ENCODE measurements at places on chromosomes 13 and 19.

GRCh38 chr13:113635048-113635420, 23.0 kb downstream of the ATP4B start:
- DNase-seq: peak; percentile 3

DNA sequence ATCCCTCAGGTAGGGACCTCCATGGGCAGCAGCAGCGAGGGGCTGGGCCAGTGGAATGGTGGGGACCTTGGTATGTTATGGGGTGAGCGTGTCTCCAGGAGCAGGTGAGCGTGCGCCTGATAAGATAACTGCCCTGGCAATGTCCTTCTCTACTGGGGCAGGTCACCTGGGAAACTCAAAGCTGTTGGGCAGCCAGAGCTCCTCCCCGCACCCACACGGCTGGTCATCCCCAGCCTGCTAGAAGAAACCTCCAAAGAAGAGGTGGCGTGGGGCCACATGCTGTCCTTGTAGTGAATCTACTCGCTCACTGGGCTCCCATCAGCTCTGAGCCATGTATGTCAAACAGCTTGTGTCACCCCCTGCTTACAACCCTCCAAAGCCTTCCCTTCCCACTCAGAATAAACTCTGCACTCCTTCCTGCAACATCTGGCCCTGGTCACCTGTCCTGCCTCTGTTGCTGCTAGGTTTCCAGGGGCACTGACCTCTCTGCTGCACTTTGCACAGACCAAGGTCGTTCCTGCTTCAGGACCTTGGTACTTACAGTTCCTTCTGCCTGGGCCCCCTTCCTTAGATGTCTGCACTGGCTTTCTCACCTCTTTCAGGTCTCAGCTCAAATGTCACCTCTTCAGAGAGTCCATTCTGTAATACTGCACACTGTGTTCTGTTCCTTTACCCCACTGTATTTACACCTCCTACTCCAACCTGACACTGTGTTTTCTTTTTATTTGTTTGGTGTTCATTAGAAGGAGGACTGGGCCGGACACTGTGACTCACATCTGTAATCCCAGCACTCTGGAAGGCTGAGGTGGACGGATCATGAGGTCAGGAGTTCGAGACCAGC, 1.8 kb upstream of the ATP4A start:
- no peak for DNase-seq

DNA sequence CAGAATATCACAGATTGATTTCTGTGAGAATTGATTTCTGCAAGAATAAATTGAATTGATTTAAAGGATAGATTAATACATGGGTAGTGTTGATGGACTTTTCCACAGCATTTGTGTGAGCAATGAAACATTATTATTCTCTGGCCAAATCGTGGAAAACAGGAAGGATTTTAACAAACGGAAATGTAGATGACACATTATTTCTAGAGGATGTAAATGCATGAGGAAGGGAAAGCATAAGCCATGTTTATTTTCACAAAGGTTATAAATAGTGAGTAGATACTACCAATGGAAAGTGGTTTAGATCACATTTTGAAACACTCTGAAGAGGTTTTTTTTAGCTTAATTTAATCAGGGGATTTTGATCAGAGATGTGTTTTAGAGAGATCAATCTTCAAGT, 1534.6 kb upstream of the MIR17HG start:
- no peak for DNase-seq

- no peak for DNase-seq
Measured at GRCh38 chr13:50366488-50367174, 351.4 kb downstream of the KCNRG start.

- no peak for DNase-seq
Measured at GRCh38 chr13:33932769-33933406, 114.9 kb downstream of the RFC3 start.

DNA sequence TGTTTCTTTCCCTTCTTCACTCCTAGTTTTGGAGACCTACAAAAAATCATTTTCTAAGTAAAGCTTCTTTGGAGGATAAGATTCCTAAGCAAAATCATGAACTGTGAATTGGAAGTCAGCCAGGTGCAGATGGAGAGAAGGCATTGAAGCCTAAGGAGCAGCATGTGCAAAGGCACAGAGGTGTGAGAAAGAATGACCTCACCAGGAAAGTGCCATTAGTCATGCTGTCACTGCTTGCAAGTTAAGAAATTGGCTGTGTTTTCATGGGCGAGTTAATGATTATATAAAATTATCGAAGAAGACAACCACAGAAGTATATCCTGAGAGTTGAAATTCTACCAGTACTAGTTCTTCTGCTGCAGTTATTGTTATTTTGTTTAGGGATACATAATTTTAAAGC, 80.3 kb upstream of the KLHL1 start:
- no peak for DNase-seq

DNA sequence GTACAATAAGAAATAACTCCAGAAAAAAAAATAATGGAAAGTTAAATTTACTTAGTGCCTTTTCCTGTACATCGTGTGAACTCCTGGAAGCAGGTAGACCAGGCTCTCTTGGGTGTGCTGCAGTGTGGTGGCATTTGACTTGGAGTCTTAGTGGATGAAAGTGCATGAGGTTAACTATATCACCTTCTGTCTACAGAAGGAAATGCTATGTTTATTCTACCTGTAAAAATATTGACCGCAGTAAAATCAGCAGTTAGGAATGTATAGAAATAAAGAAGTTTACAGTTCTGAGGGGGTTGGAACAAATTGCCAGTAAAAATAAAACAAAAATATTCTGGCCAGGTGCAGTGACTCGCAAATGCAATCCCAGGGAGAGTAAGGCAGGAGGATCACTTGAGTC, 722.1 kb downstream of the LIG4 start:
- DNase-seq: no peak

- no peak for DNase-seq
Measured at GRCh38 chr13:48251611-48252081, 18.6 kb downstream of the ITM2B start.

DNA sequence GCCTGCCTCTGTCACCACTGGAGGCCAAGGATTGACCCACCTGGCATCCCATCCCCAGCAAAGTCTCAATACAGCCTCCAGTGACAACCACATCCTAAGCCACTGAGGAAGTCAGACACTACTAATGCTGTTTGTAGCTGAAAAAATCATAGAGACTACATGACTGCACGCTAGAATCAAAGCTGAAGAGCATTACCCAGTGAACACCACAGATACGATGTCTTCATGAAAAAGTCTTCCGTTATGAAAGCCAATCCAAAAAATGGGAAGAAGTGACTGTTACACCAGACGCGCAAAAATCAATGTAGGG, 11.1 kb upstream of the NUP62 start:
- no peak for DNase-seq

- no peak for DNase-seq
Measured at GRCh38 chr19:19334063-19334988, 13.7 kb downstream of the MAU2 start.

DNA sequence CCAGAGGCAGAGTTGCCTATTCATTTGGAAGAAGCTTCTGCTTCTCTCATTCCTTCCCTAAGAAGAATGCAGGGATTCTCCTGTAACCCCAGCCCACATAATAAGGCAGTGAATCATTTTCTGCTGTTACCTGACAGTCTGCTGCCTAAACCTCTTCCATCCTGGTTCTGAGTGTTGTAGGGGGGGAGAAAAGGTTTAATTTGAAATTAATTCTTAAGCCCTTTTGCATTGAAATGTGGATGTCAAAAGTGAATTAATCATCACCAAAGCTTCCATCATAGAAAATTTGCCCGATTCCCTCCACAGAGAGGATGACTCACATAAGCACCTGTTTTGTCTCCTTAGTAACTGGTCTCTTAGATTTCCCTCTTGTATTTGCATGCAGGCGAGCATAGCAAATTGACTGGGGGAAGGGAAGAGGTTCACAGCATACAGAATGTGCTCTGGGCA, 146.7 kb upstream of the FNDC3A start:
- DNase-seq: no peak

DNA sequence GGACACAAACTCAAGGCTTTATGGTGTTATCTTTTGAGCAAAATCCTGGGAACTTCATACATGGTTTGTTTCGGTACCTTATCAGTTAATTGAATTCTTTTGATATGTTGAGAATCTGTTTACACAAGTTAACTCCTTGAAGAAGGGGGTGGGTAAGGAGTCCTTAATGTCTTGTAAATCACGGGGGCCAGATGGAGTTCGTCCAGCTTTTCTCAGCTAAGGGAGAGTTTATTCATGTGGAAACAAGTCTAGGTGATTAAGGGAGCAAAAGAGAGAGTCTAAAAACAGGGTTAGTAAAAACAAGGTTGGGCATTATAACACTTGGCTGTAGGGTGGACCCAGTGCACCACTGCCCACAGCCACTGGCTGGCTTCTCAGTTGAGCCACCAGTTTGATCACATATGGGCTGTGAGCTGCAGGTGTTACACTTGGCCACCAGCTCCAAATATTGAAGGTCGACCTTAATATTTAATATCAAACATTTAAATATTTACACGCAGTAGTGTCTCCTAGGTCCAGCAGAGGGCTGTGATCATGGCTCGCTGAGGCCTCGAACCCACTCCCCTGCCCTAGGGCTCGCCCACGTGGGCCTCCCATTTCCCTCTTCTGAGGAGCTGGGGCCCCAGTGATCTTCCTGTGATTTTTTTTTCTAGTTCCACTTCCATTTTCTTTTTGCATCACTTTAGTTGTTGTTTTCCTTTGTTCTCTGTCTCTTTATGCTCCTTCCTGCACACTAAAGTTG, 21.0 kb upstream of the ZNF43 start:
- DNase-seq: no peak

- no peak for DNase-seq
Measured at GRCh38 chr13:114057166-114058050, 75.0 kb downstream of the RASA3 start.

GRCh38 chr13:110758195-110758805, 44.8 kb downstream of the ING1 start:
- DNase-seq: no peak

GRCh38 chr13:48874165-48874564, 101.5 kb upstream of the FNDC3A start:
- no peak for DNase-seq

DNA sequence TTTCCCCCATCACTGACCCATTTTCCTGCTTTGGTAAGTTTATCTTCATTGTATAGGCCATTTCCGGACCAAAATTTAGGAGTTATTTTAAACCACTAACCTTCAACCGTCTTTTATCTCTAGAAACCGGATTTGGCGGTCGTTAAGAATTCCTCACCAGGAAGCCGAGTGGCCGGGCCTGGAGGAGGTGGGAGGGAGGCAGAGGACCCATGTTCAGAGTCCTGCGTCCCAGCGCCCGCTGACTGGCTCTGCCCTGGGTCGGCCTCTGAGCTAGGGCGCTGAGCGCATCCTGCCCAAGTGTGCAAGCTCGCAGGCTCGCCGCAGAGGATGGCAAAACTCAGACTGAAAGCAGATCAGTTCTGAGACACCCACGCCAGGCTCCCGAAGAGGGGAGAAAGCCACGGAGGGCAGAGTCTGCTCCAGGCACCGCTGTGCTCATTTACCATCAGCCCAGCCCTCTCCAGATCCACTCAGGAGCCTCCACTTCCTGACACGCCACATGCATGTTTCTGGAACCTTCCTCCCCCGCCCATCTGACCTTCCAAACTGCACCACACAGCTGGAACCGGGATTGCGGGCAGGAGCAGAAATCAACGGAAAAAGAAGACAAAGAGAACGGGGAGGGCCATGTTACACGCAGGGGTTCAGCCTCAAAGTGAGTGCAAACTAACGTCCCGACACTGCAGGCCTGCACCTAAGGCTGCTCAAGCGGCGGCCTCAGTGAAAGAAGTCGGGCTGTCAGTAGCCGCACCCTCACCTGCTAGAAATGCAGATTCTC, 8.3 kb downstream of the COL4A1 start:
- DNase-seq: no peak

DNA sequence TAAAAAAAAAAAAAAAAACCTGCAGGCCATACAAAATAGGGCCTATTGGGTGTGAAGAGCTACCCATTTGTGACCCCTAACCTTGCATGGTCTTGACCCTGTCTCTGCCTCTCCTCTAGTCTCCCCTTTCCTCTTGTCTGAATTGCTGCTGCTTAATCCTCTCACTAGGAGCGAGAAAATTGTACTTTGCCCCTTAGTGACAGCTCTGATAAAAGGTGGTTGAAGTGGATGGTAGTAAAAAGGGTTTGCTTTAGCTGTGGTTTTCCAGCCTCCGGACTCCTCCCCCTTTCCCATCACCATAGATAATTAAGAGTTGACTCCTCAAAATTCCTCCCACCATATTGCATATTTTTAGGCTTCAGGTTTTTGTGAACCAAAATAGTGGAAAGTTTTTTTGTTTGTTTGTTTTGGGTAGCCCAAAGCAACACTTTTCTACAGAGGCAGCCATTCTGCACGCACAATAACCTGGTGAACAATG, 23.5 kb downstream of the ACTN4 start:
- DNase-seq: no peak

GRCh38 chr19:14407605-14408484, 11.3 kb downstream of the DDX39A start:
- DNase-seq: no peak

DNA sequence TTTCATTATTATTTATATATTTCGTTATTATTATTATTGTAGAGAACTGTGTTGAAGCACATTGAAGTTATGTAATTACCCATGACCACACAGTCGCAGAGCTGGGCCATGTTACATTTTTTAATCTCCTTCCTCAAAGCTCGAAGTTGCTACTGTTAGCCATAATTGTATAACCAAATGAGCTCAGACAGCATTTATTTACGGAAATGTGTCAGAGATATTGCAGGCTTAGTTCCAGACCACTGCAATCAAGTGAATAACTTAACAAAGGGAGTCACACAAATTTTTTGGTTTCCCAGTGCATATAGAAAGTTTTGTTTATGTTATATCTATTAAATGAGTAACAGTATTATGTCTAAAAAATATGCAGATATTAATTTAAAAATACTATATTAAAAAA, 147.1 kb upstream of the SLITRK1 start:
- no peak for DNase-seq

DNA sequence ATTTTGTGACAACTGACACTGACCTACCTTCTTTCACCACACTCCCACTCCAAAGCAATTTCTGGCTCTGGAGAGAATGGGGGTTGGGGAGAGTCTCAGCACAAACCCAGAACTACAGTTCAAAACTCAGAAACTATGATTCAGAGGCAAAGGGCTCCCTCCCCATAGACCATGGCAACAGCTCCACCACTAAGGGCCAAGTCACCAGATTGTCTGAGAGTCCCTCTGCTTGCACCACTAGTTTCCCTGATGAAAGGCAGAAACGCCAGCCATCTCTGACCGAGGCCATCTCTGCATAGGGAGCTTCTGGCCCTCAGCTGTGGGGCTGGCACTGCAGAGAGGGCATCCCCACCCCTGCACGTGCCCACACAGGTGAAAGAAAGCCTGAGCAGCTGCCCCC, 112.4 kb upstream of the VSTM2B start:
- no peak for DNase-seq

- DNase-seq: no peak
Measured at GRCh38 chr13:59299584-59299983, 864.1 kb downstream of the DIAPH3 start.

DNA sequence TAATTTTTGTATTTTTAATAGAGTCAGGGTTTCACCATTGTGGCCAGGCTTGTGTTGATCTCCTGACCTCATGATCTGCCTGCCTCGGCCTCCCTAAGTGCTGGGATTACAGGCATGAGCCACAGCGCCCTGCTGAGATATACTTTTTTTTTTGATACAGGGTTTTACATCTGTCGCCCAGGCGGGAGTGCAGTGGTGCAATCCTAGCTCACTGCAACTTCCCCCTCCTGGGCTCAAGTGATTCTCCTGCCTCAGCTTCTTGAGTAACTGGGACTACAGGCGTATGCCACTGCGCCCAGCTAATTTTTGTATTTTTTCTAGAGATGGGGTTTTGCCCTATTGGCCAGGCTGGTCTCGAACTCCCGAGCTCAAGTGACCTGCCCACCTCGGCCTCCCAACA, 2.0 kb downstream of the COLGALT1 start:
- DNase-seq: no peak

- no peak for DNase-seq
Measured at GRCh38 chr13:110411688-110412059, 104.6 kb downstream of the COL4A2 start.
